ENCODE measurements at places on chromosomes 4 and X.

GRCh38 chrX:150565551-150565950 is 2.9 kb upstream of the MTM1 start:
- DNase-seq: no peak

DNA sequence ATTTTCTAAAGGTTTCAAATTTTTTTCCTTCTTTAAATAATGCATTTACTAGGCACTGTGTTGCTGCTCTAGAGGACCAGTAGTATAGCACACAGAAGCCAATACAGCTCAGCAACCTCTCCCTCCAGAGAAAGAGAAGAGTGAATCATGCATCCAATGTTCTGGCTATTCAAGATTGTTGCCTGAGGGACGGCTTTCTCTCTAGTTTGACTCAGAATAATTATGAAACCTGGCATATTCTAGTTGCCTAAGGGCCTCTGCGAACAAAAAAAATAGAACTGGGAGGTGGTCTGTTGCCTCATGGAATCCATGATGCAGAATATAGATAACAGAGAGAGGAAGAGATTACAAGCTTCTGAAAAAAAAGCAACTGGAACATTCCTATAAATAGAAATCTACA is 1233.3 kb upstream of the PABPC4L start:
- no peak for DNase-seq

DNA sequence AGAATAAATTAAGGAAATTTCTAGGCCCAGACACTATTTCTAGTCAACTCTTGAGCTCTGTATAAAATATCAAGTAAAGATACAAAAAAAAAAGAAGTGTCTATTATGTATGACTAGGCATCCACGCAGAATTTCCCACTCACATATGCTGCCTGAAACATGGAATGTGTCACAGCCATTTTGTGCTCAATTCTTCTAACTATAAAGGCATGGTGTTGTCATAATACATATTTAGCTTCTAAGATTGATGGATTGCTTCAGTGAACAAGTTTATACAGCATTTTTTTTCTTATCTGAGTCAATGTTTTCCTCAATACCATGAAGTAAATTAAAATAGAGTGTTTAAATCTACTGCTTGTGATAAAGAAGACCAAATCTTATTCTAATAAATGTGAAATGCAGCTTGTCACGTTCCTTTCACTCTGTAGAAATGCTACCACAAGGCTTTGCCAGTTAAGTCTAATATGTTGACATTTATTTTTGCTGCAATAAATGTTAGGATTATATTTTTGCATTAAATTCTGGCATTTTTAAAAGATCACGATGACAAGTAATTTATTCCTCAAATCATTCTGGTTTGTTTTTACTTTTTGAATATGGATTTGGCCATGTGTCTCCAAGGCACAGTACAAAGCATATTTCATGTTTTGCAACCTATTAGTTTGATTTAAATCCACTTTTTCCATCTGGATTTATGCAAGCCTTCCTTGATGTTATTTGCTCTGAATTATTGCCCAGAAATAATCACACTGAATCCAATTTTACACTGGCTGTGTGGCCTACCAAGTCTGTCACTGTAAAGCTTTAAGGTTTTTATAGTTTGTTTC is 1829.0 kb upstream of the PCDH7 start:
- DNase-seq: no peak

DNA sequence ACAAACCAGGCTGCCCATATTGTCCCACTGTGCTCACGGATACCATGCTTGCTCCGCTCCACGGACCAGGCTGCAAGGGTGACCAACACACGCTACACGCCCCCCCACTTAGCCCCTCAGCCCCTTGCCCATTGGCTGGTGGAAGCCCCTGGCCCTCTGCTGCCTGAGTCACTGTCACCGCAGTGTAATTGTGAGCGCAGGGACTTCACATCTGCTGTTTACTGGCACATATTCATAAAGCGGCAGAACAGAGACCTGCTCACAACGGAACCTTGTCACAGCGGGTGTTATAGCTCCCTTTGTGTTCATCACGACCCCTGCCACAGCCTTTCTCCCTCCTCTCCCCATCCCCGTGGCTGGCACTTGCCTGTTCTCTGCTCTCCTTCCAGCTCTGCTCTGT is 83.7 kb downstream of the PSAPL1 start:
- no peak for DNase-seq

DNA sequence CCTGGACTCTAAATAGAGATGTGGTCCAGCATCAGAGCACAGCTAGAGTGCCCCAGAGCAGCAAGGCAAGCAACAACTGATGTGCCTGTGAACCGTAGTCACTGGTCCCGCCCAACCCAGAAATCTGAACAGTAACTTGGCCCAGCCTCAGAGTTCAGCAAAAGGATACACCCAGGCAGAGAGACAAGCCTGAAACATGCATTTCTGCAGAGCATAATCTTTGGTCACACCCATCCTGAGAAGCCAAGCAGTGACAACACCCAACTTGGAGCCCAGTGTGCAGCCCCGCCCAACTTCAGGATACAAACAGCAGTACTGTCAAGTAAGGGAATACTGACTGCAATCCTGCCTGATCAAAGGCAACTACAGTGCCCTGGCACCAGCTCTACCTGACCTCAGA is 78.9 kb downstream of the CCDC160 start:
- DNase-seq: no peak

Data from NCI-H2029 (cell line).